Skeletal muscle cell (primary cell): ENCODE measurements at places on chromosomes 3 and 15.

GRCh38 chr3:170680593-170680992 lies 94.7 kb upstream of the SLC7A14 start:
- DNase-seq: no peak

DNA sequence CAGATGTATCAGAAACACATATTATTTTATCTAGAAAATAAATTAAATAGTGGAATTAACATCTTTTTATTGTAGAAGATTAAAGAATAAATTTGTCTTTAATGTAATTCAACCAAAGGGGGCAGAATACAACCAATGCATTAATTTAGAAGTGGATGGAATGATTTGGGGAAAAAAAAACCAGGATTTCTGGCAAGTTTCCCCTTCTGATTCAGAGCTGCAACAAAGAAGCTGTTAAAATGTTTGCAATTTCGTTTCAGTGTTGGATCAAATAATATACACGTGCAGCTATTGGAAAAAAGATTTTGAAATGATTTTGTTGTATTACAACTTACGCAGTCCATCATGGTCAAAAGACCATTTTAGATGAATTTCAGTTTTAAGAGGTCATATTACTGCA lies 71.6 kb upstream of the ZNF280D start:
- no peak for DNase-seq

DNA sequence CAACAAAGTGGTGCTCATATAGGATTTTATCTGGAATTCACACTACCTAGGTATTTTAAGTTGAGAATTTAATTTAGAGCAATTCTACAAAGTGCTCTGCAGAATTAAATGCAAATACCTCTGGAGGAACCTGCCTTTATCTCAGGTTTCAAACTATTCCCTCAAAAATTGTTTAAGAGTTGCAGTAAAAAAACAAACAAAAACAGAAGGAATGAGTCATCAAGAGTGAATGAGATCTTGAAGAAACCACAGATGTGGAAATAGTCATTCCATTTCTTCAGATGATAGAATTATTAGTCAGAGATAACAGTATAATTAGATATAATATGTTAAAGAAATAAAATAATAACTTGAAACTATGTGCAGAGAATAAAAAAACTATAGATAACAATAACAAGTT lies 80.8 kb upstream of the SCN5A start:
- DNase-seq: peak; percentile 6

- no peak for DNase-seq
These were observed 120.8 kb downstream of the CLASP2 start for GRCh38 chr3:33597257-33597689.

GRCh38 chr3:48598323-48599076 lies 3.4 kb upstream of the COL7A1 start:
- peak; percentile 76 for DNase-seq

DNA sequence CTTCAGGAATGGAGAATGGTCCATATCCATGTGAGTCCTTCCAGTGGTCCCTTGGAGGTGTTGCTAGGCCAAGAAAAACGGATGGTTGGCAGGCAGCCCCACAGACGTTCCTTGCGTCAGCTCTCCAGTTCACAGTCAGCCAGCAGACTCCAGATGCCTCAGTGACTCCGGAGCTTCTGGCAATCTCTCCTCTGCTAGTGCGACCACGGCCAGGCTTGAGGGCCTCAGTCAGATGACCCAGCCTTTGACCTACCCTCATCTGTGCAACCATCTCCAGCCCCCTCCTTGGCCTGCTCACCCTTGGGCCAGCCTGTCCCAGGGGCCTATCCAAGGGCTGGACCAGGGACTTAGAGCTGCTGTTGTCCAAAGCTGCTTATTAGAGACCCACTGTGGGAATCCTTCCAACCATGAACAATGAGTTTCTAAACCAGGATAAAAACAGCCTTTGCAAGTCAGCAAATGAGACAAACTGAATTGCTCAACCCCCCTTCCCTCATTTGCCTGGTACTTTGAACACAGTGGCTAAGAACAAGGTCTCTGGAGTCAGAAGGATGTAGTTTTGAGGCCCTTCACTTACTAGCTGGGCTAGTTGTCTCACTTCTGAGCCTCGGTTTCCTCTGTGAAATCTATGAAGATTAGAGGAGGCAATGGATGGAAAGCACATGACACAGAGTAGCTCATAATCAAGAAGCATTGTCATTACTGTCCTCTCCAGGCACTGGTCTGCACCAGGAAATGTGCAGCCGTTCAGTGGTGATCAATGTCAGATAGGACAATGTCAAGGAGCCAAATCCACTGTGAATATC lies 44.8 kb downstream of the ANP32A start:
- peak; percentile 62 for DNase-seq

- DNase-seq: no peak
These were observed 795.1 kb downstream of the FHIT start for GRCh38 chr3:60456180-60456579.

GRCh38 chr3:125207949-125208568 lies 4.5 kb downstream of the SLC12A8 start:
- no peak for DNase-seq

DNA sequence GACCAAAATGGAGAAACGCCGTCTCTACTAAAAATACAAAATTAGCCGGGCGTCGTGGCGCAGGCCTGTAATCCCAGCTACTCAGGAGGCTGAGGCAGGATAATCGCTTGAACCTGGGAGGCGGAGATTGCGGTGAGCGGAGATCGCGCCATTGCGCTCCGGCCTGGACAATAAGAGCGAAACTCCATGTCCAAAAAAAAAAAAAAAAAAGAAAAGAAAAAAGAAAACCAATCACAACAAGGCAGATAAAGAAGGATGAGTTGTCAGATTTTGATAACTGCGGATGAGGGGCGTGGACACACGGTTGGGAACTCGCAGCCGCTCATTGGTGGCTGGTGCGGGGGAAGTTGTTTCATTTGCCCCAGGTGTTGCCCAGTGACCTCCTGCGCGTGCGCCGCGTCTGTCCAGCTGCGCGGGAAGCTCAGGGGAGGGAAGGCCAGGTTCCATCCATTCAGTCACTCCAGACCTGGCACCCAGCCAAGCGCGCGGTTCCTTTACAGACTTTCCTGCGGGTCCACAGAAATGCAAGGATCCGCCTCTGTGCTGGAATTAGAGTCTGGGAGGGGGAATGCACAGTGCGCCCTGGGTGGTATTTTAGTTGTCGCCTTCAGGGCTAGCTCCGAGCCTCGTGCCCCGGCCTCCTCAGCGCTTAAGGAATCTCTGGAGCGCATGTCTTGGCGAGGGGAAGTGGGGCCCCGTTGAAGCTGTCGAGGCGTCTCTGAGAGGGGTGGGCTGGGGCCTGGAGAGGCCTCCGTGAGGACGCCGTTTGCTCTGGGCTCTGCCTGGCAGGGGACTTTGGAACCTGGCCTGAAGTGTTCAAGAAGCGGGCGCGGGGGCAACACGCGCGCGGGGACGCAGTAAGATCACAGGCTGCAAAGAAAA lies 708 bp upstream of the GCHFR start:
- DNase-seq: no peak

DNA sequence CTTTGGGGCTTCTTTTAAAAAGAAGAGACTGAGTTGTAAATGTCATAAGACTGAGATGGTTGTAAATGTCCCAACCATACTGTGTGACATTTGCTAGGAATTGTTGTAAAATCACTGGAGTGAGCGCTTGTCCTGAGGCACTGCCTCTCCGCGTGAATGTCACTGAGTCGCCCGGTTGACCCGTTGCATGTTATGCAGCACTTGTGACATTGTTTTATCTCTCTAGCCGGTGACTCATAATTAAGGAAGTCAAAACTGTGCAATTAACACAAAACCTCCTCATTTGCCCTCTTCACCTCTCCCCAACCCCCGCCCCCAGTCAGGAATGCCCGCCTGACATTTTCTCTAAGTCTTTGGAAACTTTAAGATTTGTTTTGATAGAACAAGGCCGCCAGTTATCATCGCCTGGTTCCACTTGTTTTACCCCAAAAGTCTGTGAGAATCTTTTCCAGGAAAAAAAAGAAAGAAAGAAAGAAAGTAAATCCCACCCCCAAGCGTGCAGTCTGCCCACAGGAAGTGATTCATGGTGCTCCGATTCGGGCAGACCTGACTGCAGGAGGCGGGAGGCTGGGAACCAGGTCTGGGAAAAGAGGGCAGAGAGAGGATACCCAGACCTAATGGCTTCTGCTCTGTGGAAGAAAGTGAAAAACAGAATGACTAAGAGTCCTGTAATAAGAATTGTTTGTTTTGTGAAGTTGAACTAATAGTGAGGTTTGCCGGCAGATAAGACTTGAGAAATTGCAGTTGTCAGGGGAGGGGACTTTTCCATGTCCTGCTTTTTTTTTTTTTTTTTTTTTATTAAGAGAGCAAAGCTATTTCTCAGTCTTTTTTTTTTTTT lies 84.8 kb downstream of the SMAD3 start:
- DNase-seq: peak; percentile 97

- DNase-seq: no peak
These were observed 43.4 kb downstream of the FAM174B start for GRCh38 chr15:92611995-92612745.

DNA sequence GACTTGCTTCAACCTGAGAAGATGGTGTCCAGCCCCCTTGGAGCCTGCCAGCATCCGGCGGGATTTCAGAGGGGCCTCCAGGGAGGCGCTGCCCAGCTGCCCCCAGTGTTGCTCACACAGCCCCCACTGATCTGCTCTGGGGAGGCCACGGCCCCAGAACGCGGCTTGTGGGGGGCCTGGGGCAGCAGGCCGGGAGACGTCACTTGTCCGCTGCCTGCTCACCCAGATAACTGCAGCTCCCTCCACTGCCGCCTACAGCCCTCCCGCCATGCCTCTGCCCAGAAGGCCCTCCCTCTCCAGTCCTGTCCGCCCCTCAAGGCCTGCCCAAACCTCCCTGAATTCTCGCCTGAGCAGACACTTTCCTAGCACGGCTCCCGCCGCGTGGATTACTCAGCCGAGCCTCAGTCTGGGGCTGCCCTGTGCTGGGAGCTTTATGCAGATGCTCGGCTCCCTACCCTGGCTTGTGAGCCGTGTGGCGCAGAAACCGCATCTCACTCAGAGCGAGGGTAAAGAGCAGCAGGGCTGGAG lies 17.2 kb upstream of the ADIPOQ start:
- peak; percentile 47 for DNase-seq

DNA sequence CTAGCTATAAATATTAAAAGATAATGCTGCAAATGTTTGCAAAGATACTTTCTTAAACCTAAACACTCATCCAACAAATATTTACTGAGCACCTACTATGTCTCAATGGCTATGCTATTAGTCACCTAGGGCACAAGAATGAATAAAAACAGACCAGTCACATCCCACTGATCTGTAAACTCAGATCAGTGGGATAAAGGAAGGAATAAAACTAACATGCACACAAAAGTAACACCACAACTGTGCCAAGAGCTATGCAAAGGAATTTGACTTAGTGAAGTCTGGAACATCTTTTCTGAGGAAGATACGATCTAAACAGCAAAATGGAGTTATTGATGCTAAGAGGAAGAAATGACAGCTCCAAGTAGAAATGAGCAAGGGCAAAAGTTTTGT lies 56.6 kb downstream of the CBLB start:
- no peak for DNase-seq

DNA sequence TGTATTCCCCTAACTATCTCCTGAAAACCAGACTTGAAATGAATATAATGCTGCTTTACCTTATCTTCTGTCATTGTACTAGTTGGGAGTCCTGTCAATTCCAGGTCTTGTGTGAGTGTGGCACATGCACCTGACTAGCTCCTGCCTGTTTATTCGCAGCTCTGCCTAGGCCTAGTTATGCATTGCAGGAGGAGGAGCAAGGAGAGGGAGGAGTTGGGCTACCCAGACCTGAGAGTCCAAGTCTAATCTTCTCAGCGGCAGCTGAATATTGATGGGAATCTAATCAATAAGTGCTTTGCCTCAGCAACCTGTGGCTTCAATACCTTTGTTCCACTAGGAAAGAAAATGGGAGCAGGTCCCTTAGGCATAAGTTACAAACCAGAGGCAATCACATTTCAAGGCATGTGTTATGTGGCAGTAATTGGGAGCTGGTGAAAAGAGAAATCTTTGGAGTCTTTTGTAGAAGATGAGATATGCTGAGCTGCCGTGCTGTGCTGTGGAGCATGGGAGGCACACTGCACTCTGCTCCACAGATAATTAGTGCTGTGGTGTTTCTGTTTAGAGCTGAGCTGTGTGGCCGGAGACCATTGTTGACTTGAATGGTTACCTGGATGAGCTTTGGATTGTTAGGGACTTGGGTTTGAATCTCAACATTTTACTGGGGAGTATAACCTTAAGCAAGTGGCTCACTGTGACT lies at the start of gene SLC2A2:
Gene SLC2A2 (minus strand): TSS at position 124 of the 697 bp plus-strand sequence. CDS start 50 bp downstream, at position 74.
- no peak for DNase-seq

GRCh38 chr15:31271224-31271635 lies 55.4 kb upstream of the KLF13 start:
- DNase-seq: no peak

- DNase-seq: no peak
These were observed 320.7 kb downstream of the ZNF621 start for GRCh38 chr3:40845447-40845846.

GRCh38 chr15:41546851-41547786 lies 3.1 kb upstream of the RPAP1 start:
- DNase-seq: no peak

DNA sequence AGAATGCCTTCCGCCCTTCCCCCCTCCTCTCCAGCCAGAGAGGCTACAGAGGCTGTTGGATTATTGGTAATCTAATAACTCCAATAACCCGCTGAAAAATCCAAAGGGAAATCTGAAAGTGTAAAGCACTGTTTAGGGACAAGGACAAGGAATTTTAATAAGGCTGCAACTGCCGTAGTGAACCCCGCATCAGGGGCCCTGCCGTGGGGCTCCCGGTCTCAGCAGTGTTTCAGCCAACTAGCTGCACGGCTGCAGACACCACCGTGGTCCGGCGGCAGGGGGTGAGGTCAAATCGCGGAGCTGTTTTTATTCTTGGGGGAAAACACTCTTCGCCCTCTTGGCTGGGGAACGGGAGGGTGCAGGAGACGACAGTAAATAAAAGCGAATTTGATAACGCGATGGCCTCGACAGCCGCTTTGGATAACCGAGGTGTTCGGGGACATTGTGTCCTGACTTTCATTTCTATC lies 6.1 kb downstream of the BCL6 start:
- DNase-seq: no peak

DNA sequence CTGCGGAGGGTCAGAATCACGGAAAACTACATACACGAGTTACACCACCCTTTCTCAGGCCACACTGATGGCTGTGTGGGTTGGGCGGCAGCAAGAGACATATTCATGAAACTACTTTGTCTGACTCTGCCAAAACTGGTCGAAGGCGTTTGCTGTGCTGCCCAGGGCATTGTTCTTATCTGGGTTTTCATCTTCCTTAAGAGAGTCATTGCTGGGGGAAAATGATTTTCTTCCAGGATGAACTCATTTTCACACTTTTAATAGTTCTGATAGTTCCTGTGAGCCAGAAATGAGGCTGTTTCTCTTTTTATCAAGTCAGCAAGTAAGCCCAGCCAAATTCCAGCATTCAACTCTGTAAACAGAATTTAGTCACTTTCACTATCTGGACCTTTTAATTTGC lies 47.6 kb downstream of the TRIM71 start:
- no peak for DNase-seq
